ENCODE measurements at places on chromosomes 12 and 14.

DNA sequence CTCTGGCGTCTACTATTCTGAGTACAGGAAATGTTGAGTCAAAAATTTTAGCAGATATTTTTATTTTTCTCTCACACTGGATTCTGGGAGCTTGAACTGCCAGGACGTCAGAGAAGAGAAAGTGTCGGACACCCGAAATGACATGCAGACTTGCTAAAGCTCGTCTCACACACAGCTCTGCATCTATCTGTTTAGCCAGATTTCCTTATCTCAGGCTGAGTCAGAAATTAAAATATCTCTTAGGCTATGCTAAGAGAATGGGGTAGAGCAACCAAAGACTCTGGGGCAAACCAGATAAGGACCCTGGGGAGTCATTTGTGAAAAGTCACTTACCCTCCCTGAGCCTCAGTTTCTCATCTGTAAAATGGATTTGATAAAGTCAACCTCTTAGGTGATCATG lies 1124.1 kb downstream of the VRK1 start:
- no peak for DNase-seq

DNA sequence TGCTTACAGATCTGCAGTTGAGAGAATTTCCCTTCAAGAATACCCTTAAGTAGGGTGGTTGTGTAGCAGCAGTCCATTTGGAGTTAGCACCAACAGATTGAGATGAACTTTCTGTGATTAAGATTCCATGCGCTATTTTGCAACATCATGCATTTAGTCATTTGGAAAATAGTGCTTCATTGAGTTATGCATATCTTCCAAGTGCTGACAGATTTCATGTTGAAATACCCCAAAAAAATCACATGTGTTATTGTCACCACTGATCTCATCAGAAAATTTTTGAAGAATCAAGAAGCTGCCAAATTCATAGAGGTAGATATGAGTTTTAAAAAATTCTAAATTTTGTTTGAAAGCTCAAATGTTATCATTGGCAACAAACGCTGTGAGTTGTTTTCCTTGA lies 35.5 kb upstream of the OSBPL8 start:
- DNase-seq: no peak

GRCh38 chr14:65277580-65278270 lies 134.8 kb upstream of the FUT8 start:
- DNase-seq: no peak

- no peak for DNase-seq
Observed at GRCh38 chr12:122311696-122312095, 45.4 kb upstream of the VPS33A start.

DNA sequence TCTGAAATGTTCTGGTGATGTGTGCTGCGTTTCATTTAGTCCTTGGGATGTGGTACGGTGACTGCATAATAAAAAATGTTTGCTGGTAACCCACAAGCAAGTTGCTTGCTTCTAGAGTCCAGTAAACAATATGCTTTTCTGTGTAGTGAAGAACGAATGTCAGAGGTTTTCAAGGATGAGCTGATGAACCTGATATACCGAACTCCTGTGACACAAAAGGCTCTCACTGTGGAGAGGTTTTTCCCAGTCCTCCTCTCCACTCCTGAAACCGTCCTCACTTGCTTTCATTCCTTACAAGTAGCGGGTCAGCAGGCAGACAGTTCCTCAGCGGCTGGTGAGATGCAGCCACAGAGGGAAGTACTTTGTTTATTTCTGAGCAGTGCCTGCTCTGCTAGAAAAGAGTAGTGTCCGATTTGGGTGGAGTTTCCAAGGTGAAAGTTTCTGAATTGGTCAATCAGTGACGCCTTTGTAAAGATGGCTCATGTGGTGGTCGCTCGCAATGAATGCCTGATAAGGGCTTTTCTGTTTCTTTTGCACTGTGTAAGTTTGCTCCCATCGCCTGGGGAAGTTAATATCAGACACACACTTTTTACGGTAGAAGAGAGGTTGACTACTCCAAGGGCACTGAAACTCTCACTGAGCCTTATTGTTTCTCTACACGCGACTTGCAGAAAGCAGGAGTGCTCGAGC lies 3.0 kb downstream of the ETV6 start:
- no peak for DNase-seq

DNA sequence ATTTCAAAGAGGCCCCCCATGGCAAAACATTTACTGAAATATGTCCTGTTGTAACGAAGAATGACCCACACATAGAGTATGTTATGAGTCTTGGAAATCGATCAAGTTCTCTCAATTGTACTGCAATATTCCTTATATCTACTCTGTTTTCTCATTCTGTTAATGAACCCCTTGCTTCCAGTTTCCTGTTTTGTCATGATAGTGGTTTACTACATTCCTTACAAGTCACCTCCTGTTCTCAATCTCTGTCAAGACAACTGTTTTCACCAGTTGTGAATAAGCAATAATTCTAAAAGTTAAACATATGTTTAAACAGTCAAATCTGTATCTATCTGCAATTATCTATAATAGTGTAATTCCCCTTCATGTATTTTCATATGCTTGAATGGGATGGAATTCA lies 16.4 kb upstream of the ARID2 start:
- no peak for DNase-seq

DNA sequence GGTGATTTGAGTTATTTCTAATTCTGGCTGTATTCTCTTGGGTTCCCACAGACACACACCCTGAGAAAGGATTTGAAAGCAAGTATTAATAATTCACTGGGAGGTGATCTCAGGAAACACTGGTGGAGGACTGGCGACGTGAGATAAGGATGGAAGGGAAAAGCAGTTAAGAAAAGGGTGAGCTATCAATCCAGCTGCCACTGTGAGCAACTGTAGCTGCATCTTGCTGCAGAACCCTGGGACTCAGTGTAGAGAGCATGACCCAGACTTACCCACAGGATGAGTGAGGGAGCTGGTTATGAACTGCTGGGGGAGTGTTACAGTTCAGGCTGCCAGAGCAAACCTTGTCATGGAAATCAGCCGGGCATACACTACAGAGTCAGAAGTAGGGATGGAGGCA lies 71.9 kb downstream of the RESF1 start:
- DNase-seq: no peak

DNA sequence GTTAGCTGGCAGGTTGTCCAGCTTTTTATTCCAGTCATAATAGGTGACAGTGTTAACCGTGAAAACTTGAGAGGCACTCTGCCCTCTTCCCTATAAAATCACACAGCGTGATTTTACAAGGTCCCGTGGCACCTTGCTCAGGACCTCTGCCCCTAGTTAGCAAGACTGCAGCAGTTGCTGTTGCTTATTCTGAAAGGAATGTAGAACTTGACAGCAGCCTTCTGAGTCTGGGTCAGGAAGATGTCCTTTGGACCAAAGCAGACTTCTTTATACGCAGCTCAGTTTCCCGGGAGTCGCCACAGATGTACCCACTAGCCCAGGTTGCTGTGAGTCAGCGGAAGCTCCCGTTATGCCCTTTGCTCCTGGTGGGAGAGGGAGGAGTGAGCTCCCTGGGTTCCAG lies 13.2 kb downstream of the PRKAB1 start:
- DNase-seq: no peak

GRCh38 chr12:62601765-62602164 lies 135.1 kb downstream of the MON2 start:
- no peak for DNase-seq

- DNase-seq: no peak
Observed at GRCh38 chr12:71517145-71517846, 77.7 kb downstream of the LGR5 start.

DNA sequence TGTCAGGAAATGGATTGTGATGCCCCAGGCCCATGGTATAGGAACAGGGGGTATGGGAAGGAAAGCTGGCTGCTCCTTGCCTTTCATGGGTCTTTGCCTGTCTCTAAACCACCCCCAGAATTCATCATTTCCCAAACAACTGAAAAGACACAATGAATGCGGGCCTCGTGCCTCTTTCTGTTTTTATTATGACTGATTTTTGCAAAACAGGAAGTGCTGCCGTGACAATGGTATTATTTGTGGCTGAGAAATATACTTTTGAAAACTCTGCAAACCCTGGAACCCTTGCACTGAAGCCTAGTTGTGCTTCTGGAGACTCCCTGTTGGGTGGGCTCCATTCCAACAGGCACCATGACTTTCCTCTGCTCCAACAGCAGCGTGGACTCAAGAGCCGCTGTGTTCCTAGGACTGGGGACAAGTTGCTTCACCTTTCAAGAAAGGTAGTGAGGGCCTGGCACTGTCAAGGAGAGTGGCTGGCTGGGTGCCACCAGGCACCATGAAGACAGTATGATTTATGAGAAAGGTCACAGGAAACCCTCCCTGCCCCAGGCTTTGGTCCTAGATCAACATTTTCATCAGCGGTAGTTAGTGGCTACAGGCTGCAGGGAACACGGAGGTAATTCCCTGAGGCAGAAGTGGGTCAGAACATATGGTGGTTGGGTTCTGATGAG lies 4.8 kb upstream of the DGLUCY start:
- no peak for DNase-seq
